ENCODE measurements at places on chromosomes 1 and 21.

DNA sequence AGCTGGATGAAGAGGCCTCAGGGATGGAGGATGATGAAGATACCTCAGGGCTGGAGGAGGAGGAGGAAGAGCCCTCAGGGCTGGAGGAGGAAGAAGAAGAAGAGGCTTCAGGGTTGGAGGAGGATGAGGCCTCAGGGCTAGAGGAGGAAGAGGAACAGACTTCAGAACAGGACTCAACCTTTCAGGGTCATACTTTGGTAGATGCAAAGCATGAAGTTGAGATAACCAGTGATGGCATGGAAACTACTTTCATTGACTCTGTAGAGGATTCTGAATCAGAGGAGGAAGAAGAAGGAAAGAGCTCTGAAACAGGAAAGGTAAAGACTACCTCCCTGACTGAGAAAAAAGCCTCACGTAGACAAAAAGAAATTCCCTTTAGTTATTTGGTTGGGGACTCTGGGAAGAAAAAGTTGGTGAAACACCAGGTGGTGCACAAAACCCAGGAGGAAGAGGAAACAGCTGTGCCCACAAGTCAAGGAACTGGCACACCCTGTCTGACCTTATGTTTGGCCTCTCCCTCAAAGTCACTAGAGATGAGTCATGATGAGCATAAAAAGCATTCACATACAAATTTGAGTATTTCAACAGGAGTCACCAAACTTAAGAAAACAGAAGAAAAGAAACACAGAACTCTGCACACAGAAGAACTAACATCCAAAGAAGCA, 15.4 kb downstream of the L1TD1 start:
- DNase-seq = peak; percentile 92

DNA sequence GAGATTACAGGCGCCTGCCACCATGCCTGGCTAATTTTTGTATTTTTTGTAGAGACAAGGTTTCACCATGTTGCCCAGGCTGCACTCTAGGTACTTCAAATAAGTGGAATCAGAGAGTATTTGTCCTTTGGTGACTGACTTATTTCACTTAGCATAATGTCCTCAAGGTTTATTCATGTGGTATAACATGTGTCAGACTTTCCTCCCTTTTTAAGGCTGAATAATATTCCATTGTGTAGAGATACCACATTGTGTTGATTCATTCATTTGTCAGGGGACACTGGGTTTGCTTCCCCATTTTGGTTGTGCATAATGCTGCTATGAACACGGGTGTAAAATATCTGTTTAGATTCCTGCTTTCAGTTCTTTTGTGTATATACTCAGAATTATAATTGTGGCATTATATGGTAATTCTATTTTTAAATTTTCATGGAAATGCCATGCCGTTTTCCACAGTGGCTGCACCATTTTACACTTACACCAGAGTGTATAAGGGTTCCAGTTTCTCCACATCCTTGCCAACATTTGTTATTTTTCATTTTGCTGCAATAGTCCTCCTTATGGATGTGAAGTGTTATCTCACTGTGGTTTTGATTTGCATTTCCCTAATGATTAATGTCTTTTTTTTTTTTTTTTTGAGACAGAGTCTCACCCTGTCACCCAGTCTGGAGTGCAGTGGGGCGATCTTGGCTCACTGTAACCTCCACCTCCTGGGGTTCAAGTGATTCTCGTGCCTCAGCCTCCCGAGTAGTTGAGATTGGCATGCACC, 35.1 kb downstream of the IL6R start:
- DNase-seq = no peak

DNA sequence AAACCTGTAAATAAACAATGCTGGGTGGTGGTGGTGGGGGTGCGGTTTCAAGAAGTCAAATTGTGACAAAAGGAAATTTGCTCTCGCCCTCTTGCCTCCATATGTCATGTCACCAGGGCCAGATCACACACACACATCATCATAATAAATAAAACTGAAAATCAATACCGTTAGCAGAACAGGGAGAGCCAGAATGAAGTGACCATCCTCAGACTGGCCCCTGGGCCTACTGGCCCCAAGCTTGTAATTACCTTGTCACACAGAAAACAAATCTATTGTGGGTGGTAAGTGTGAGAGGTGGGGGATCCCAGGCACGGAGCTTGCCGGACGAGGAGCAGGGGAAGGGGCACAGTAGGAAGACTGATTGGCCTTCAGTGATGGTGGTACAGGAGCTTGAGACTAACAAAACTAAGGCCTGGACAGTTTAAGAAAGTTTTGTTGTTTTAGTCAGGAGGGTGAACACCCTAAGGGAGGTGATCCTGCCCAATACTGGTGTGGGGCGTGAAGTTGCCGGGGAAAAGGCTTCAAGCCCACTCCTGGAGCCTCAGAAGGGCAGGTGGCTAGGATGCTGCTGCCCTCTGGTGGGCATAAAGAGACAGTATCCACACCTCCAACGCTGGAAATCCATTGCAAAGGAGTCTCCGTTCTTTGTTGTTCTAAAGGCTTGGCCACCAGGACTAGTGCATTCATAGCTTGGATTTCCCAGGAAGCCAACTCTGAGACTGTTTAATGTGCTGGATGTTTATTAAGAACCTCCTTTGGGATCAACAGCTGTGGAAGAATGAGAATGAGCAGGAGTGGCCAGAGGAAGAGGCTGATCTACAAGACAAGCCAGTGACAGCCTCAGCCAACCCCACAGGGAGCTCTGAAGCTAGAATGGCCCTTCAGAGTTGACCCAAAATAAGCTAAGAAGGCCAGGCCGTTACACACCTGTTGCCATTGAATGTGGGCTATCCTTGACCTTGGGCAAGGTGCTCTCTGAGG, 8.1 kb upstream of the C1orf216 start:
- peak; percentile 53 for DNase-seq

- DNase-seq = no peak
Observed at GRCh38 chr1:51564124-51564523, 45.1 kb upstream of the EPS15 start.

DNA sequence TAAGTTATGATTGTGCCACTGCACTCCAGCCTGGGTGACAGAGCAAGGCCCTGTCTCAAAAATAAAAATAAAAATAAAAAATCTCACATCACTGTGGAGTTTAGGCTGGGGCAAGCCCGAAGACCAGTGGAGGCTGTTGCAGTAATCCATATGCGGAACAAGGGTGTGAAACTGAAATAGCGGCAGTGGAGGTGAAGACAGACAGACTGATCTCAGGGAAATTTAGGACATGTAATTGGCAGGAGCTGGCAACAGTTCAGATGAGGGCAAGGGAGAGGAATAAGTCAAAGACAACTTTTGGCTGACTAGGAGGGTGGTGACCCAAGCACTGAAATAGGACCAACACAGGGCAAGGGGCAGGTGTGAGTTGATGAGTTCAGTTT, 8.4 kb downstream of the ARMH1 start:
- no peak for DNase-seq

DNA sequence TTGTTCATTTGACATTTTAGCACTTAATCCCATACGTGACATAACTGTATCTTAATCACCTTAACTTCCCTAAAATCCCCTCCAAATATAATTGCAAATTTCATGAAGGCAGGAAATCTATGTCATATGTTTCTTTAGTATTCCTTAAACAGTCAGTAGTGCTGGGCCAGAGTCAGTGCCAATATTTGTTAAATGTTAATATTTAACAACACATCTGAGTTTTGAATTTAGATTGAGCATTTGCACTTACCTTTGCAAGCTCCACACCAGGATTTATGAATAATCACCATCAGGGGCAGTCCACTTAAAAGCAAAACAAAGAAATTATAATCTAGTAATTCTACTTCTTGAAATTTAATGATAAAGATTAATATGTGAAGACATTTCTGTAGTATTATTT, 5.3 kb downstream of the KTI12 start:
- no peak for DNase-seq

DNA sequence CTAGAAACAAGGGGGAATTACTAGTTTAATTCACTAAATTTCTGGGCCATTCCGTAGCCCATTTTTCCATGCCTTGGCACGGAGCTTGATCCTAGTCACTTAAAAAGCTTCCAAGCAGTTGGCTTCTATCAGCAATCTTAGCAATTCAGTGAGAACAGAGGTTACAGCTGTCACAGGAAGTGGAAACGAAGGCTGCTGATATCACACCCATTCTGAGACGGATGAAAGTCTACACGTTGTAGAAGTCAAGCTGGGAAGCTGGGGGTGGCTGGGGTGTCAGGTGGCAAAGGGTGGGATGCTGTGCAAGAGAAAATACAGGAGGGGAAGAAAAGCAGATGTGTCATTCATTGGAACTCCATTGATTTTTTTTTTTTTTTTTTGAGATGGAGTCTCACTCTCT, 11.8 kb upstream of the STMN1 start:
- DNase-seq = peak; percentile 84

DNA sequence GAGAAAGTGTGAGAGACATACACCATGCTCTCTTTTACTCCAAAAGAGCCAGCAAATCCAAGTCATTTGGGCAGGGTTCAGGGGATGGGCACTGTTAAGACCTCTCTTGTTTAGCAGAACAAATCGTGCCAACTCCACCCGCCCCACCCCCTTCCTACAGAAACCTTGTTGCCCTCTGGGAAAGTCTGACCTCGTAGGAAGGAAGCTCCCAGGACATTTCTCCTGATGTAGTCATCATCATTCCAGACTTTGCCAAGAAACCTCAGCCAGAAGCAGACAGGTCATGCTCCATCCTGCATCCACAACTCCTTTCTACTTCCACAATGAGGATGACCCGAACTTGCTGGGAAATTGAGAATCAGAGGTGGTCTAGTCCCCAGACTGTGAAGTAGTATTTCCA, 57.7 kb downstream of the UBE2T start:
- DNase-seq = peak; percentile 70

DNA sequence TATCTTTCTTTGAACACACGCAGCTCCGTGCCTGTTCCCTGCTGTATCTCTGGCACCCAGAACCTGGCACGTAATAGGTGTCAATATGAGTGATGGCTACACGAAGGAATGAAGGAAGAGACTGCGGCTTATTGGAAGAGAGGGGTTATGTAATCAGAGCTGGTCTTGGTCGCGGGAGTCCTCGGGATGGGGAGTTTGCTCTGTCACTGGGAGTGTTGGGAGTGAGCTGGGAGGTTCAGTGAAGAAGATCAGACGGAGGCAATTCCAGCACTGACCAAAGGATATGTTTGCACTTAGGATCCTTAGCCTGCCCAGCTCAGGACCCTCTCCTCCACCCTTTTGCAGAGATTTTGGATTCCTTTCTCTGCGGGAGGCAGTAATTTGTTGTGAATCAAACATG, 709.1 kb downstream of the PTPRU start:
- no peak for DNase-seq

DNA sequence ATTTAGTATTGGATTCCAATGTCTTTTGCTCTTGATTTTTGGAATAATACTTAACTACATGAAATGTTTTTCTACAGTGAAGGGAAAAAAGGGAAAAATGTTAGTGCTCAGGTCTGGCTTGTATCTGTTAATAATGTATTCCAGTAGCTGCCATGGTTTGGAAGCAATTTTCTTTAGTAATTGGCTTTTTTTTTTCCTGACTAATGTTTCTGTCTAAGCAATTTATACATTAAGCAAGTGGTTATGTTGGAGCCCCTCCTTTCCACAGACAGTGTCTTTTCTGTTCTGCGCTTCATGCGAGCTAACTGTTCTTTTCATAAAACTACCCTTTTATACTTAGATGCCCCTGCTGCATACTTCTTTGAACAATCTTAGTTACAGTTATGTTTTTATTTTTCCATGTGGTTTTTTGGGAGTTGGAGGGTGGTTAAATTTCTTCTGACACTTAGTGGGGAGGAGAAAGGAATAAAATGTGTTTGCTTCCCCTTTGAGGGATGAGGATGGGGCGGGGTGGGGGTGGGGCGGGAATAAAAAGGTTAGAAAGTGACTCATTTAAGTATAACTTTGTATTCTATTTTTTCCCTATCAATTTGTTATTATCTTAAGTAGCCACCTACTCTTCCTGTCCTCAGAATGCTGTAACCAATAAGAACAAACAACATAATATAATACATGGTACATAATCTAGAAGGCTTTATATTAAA, 83.1 kb downstream of the CLIC4 start:
- DNase-seq = no peak

GRCh38 chr1:219066098-219066497, 107.6 kb upstream of the LYPLAL1 start:
- no peak for DNase-seq

Data from LHCN-M2 (cell line).